ENCODE measurements at places on chromosomes 4 and X.

- DNase-seq = no peak
Observed at GRCh38 chrX:12693754-12694153, 97.5 kb upstream of the PRPS2 start.

GRCh38 chrX:20974326-20974725, 399.9 kb upstream of the CNKSR2 start:
- DNase-seq = no peak

- no peak for DNase-seq
Observed at GRCh38 chr4:94454405-94454804, 2.7 kb downstream of the PDLIM5 start.

DNA sequence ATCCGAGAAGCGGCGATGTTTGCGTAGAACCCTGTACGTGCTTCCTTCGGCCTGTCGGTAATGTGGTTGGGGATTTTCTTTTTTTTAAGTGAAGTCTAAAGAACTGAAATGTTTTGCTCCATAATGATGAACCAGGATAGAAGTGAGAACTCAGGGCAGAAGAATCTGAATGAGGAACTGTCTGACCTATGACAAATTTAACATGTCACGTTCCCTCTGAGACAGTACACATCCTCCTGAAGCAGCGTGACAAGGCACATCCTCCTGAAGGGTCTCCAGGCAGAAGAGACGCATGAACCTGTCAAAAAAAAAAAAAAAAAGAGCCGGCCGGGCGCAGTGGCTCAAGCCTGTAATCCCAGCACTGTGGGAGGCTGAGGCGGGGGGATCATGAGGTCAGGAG, 6.2 kb downstream of the CSF2RA start:
- no peak for DNase-seq

DNA sequence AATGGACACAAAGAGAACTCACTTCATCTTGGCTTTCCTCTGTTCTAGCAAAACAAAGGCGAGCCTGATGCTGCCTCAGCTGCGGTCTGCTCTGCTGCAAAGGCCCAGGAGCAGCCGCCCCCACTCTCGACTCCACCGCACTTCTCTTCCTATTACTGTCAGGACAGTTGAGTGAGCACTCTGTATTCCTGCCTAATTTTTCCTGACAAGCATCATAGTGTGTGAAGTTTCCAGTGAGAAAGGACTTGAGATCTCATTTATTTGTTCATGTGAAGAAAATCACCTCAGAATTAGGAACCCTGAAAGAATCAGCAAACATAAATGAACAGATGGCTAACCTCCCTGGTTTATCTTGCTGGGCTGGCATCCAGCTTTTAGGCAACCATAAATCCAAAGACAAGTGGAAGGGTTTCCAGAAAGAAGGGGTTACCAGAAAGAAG, 15.6 kb downstream of the SCARB2 start:
- no peak for DNase-seq

GRCh38 chrX:132226169-132226568, 6.9 kb upstream of the RAP2C start:
- DNase-seq = no peak

GRCh38 chr4:110533590-110533910, 57.6 kb downstream of the ENPEP start:
- no peak for DNase-seq

- DNase-seq = no peak
Observed at GRCh38 chr4:89248879-89249281, 58.7 kb downstream of the GPRIN3 start.

DNA sequence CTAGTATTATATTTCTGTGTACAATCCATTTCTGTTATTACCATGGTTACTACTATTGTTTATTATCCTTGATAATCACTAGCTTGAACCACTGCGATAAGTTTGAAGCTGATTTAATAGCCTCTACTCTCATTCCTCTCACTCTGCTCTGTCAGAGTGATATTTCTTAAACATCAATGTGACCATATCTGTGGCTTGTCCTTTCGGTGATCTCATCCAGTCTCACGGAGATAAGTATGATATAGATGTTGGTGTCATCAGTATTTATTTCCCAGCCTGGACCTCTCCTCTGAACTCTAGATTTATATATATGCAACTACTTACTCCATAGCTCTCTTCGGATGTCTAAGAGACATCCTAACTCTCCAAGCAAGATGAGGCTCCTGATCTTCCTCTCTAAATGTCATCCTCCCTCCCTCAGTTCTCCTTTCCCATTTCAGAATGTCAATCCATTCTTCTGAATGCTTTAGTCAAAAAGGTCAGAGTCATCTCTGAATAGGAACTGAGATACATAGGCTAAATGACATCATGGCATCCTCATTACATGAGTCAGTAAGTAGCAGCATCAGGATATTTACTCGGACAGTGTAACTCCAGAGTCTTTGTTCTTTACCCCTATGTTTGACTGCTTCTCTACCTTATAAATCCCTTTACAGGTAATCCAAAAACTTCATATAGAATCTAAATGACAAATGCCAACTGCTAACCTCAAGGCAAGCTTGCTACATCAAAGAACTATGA, 129.5 kb downstream of the PACRGL start:
- DNase-seq = no peak

DNA sequence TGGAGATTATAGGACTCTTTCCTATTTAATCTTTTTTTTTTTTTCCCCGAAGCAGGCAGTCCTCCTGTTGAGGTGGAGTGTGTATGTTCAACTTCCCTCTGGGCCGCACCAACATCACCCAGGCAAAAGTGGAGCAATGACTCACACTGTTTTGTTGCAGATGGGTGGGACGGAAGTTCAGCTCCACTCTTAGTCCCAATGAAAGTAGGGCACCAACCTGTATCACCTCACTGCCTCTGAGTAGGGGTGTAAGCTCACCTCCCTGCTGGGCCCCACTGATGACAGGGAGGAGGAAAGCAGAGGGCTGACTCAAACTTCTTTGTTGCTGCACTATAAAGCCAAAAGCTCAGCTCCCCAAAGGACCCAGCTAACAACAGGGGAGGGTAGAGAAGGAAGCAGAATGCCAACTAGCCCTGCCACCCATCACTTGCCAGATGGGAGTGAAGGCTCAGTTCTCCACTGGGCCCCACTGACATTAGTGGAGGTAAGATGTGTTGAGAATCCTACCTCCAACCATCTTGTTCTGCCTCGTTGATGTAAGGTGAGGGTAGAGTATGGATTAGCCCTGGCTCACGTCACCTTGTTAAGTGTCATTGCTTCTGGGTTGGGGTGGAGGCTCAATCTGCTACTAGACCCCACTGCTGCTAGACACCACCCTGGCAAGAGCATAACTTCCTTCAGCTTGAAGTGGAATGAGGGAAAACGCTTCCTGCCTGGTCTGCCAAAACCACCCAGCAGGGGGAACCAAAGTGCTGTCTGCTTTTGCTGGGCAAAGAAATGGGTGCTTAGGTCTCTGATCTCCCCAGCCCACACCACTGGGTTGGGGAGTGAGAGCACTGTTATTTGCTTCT, 14.1 kb downstream of the RPS6KA3 start:
- DNase-seq = peak; percentile 52

- no peak for DNase-seq
Observed at GRCh38 chr4:31391976-31392375, 671.8 kb downstream of the PCDH7 start.

DNA sequence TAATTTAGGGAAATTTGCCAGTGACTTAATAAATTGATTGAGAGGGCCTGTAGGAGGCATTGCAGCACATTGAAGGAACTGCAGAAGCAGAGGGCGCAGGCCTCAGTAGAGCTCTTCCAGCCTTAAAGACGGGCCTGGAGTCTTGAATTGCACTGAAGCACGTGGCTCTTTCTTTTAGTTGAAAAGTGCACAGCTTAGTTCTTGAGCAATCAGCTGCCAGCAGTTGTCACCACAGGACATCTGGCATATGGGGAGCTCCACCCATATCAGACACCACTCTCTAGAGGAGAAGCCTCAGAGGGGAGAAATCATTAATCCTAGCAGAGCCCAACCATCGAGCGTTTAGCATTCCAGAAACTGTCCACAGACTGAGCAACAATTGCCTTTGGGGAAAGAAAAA, 16.0 kb upstream of the FGF16 start:
- no peak for DNase-seq

GRCh38 chr4:31655328-31655727, 935.2 kb downstream of the PCDH7 start:
- no peak for DNase-seq

GRCh38 chr4:1866189-1866661, 5.0 kb upstream of the NSD2 start:
- DNase-seq = no peak

GRCh38 chr4:148288448-148288847, 153.8 kb downstream of the NR3C2 start:
- no peak for DNase-seq

DNA sequence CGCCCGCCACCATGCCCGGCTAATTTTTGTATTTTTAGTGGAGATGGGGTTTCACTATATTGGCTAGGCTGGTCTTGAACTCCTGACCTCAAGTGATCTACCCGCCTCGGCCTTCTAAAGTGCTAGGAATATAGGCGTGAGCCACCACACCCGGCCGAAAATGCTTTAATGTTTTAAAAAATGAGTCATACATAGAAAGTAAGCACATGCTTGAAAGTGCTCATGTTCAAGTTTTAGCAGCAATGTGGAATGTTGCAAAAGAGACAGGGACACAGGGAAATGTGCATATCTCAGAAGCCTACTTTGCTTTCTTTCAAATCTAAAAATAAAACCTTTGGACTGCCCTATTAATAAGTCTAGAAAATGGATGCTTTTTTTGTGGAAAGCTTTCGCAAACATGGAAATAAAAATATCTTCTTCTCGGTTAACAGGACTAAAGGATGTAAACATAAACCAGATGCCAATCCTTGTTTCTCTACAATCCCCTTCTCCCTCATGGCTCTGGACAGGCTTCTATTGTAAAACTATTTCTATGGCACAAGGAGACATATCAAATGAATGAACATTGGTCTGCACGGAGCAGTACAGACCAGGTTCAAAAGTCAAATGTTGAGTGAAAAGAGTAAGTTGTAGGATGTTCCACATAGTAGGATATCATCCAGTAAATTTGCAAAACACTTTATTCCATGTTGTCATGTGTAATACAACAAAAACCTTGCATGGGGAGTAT, 15.0 kb downstream of the MECP2 start:
- no peak for DNase-seq

DNA sequence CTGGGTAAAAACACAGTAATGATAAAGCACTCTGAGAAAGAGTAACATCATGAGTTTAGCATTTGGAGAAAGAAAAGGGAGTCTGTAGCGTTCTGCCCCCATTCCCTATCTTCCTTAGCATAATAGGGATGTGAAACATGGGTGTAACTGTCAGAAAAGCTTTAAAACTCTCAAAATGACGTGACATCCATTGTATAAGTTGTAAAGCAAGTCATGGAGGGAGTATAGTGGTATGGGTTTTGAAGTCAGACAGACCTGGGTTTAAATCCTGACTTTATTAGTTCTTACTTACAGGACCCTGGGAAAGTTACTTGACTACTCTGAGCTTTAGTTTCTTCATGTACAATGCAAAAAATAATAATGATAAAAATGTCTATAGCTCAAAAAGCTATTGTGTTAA, 17.1 kb downstream of the FBXO8 start:
- DNase-seq = no peak

DNA sequence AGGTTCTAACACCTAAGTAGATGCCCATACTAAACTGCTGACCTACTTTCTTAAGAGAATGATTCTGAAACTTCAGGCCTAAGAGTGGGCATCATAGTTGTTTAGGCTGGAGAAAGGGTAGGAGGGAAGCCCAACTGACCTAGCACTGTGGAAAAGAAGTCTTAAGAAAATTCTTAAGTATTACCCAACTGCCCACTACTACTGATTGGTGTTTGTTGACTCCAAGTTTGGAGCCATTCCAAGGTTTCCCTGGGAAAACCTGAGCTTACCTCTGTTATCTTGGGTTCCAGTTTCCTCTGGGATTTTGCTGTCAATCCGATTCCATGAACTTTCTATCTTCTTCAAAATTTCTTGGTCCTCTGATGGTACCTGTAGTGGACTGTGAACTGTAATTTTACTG, 23.9 kb downstream of the ANKRD17 start:
- no peak for DNase-seq

DNA sequence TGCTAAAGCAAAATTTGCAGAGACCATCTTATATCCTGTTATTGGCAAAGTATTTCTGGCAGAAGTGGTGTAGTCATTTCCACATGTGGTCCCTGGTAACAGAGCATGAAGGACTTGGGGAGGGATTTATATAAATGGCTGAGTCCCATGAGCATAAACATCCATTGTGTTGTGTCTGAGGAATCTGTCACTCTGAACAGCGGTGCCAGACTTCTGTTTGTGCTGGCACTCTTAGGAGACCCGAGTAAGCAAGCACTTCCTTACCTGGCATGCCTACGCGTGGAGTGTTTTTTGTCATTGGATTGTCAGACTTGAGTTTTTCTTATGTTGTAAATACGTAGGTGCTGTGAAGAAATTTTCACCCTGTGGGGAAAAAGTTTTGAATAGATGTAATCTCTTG, 285.9 kb downstream of the ARHGAP10 start:
- no peak for DNase-seq

DNA sequence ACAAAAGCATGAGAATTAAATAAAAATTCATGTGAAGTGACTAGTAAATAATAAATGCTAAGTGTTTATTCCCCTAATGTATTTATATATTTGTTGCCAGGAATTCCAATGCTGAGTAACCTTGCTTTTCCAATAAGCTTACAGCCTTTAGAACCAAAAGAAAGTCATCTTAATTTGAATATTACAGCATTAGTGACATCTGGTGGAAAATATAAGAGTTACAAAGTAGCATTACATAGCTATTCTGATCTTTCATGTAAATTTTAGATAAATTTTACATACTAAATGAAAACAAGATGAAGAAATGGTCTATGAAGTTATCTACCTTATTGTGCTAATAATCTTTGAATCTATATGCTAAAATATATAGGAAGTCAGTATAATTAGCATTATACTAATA, 10.4 kb downstream of the MAD2L1 start:
- DNase-seq = no peak

- DNase-seq = no peak
Observed at GRCh38 chr4:105140684-105141490, 5.8 kb upstream of the TET2 start.

GRCh38 chr4:151806511-151806927, 45.7 kb upstream of the GATB start:
- DNase-seq = no peak

DNA sequence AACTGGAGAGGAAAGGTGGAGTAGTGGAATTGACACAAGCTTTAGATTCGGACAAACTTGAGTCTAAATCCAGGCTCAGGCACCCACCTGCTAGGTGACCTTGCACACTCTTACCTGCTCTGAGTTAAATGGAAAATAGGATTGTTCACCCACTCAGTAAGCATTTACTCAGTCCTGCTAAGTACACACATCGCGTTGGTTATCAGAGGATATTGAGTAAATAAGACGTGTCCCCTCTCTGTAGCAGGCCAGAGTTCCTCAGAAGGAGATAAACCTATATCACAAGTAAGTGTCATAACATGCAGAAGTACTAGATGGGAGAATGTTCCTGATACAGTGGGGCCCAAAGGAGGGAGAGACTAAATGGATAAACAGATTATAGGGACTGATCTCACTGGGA, 117.7 kb downstream of the SMIM20 start:
- no peak for DNase-seq

GRCh38 chrX:39576041-39576872, 521.5 kb downstream of the BCOR start:
- no peak for DNase-seq
